Fibroblast of skin of left quadriceps (primary cell): ENCODE measurements at places on chromosomes 6 and 20.

GRCh38 chr20:10519361-10520046 lies 84.4 kb downstream of the SLX4IP start:
- DNase-seq = no peak

DNA sequence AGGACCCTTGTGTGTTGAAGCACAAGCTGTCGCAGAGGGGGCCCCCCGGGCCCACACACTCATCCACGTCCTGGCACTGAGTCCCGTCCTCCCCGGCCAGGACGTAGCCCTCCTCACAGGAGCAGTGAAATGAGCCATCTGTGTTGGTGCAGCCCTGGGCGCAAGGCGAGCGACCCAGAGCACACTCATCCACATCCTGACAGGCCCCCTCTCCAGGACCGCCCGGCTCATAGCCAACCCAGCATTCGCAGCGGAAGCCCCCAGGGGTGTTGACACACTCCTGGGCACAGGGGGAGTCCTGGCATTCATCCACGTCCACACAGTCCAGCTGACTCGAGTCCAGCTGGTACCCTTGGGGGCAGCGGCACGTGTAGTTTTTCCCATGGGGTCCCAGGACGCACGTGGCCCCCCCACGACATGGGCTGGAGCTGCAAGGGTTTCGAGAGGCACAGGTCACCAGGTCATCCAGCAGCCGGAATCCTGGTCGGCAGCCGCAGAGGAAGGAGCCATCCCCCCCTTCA lies 1.2 kb downstream of the CD93 start:
- DNase-seq = no peak

DNA sequence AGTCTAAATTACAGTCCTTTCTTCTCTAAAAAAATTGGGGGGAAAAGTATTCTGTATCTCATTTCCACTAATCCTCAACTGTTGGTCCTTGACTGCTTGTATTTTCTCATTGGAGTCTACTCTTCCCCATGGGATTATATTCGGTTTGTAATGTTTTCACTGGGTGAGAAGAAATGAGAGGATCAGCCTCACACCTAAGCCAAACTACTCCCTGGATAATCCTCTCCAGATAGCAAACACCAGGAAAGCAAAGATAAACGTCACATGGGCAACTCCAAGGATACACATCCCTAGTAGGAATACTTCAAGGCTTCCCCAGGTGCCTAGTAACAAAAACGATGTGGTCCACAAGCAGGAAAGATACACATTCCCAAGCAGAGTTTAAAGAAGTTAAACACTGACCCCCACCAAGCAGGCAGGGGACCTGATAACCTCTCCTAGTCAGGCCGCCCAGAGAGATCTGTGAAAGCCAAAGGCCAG lies 53.9 kb upstream of the SOX4 start:
- DNase-seq = no peak

DNA sequence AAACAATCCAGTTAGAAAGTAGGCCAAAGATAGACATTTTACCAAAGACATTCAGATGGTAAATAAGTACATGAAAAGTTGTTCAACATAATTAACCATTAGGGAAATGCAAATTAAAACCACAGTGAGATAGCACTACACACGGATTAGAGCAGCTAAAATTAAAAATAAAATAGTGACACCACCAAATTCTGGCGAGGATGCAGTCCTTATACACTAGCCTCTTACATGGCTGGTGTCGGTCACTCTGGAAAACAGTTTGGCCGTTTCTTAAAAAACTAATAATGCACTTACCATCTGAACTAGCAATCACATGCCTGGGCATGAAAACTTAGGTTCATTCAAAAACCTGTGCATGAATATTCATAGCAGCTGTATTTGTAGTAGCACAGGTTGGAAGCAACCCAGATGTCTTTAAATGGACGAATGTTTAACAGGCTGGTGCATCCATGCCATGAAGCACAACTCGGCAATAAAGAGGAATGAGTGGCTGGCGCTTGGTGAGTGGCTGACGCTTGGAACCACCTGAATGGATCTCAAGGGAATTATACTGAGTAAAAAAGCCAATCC lies 77.0 kb downstream of the FAM120B start:
- DNase-seq = no peak

- no peak for DNase-seq
Measured at GRCh38 chr6:116108836-116109235, 8.2 kb downstream of the NT5DC1 start.

- DNase-seq = no peak
Measured at GRCh38 chr20:64001607-64002011, 20.7 kb downstream of the PRPF6 start.

DNA sequence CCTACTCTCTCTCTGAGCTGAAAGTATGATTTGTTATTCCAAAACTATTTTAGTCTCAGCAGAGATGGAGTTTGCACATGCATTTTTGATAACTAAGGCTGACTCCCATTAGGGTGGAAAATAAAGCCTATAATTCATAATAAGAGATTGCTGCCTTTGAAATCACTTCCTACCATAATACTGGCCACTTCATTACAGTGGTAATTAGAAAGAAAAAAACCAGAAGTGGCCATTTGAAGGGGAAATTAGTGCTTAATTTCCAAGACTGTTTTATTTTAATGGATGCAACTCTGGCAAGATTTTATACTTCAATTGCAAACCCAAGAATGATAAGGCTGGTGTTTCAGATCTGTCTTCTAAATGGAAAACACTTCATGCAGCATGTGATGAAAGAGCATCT lies 43.4 kb downstream of the SLC35B3 start:
- no peak for DNase-seq

DNA sequence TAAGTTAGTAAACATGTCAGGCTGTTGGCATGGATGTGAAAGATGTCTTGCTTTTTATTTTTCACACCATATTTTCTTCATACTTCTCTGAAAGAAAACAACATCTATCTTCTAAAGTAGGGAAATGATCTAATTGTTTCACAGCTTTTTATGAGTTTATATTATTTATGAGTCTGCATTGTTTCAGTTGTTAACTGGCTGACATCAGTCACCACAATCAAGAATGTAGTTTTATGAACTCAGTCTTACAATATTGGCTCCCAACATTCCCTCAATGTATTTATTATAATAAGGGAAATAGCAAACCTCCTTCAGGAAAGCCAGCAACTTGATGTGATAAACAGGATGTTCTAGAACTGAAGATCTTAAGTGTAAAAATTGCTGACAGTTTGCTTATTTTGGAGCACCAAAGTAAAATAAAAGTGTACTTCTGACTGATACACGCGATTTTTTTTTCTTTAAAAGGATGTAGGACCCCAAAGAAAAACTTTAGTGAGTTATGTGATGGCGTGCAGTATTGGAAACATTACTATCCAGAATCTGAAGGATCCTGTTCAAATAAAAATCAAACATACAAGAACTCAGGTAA lies 106.0 kb downstream of the ADGRG6 start:
- DNase-seq = no peak
